ENCODE measurements at places on chromosomes 7 and 10.
A peak's percentile ranks its signal among the peaks of the same experiment; 100 is the strongest.

DNA sequence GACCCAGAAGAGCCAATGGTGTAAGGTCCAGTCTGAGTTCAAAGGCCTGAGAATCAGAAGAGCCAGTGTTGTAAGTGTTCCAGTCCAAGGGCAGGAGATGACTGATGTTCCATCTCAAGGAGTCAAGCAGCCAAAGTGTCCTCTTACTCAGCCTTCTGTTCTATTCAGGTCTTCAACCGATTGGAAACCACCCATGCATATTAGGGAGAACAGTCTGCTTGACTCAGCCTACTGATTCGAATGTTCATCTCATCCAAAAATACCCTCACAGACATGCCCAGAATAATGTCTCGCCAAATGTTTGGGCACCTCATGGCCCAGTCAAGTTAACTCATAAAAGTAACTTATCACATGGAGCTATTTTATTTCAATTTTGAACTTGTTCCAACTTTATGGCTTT, 2.9 kb upstream of the WDFY4 start:
- DNase-seq, result no peak

- DNase-seq, result no peak
Observed at GRCh38 chr7:134084488-134085144, 42.5 kb upstream of the LRGUK start.

DNA sequence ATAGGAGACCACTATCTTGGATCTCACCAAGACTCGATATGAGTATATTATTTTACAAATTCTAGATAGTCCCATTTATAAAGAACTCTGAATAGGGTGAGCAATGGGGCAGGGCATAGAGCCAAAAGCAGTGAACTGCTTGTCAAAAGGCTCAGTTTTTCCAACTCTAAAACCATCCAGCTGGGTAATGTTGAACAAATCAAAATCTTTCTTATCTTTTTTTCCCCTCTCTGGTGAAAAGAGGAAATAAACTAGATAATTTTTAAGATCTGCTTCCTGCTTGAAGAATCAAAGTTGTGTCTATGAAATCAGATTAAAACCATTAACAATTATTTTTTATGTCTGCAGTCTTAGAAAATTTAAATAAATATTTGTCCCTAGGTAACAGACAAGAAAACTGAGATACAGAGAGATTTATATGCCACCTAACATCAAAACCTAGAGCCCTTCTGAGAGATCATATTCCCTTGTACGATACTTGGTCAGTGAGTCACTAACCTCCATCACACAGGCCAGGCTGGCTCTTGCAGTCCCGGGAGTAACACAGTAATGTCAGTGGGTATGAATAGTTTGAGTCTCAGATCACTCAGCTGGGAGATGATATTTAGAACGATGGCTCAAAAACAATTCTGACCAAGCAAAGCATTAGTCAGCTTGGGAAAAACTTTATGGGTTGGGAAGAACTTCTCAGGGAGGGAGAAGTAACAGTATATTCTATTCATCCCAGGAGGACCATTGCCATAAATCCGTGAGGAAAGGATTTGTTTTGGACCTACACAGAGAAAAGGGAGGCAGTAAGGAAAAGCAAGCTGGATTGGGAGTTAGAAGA, 178.8 kb downstream of the REEP3 start:
- DNase-seq, result peak; percentile 96

DNA sequence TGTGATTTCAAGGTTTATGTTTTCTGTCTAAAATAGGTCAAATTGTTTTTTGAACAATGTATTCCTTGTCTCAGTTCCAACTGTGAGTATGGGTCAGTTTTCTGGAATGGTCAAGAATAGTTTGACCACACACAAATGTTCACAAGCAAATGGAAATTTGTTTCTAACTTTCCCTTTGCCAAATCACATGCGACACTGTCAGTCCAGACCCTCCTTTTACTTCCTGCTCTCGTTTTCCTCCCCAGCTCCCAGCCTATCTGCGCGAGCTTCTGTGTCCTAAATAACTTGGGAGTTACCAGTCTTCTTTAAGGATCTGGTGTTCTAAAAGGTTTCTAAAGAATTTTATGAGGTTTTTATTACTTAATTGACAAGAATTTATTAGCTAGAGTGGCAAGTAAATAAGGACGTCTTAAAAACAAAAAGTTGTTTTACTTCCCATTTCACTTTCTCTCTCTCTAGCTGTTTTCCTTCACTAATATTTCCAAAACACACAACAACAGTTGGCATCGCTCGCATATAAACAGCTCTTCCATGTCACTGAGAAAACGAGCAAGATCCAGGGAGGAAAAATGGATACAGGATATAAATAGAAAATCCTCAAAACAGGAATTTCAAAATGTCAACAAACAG, 266.1 kb upstream of the KLF6 start:
- DNase-seq, result peak; percentile 58

GRCh38 chr10:98664329-98665042, 217.8 kb upstream of the HPS1 start:
- no peak for DNase-seq

GRCh38 chr7:151657173-151657572, 137.5 kb upstream of the RHEB start:
- no peak for DNase-seq

DNA sequence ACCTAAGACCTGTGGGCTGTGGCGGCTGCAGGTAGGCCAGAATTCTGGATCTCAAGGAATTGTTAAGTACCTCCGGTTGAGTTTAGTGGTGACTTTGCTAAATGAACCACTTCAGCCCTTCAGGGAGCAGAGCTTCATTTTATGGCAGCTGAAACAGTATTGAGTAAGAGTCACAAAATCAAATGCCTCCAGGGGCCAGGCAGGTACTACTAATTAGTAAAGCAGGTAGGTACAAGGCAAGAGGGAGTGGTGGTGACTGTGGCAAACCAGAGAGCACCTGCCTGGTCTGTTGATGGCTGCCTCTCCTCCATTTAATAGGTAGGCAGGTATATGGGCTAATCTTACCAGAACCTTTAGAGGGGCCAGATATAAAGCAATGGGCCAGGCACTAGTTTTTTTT, 118.8 kb downstream of the EMX2 start:
- no peak for DNase-seq

- DNase-seq, result no peak
Observed at GRCh38 chr7:92709150-92709549, 119.0 kb upstream of the FAM133B start.

DNA sequence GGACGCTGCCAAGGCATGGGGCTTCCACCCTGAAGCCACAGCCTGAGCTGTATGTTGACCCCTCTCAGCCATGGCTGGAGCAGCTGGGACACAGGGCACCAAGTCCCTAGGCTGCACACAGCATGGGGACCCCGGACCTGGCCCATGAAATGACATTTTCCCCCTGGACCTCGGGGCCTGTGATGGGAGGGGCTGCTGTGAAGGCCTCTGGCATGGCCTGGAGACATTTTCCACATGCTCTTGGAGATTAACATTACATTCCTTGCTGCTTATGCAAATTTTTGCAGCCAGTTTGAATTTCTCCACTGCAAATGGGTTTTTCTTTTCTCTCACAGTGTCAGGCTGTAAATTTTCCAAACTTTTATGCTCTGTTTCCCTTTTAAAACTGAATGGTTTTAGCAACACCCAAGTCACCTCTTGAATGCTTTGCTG, 463.6 kb downstream of the ZWINT start:
- DNase-seq, result no peak

- DNase-seq, result no peak
Observed at GRCh38 chr10:11879387-11880094, 56.4 kb downstream of the PROSER2 start.

- DNase-seq, result no peak
Observed at GRCh38 chr7:20561908-20562307, 53.6 kb upstream of the ABCB5 start.

DNA sequence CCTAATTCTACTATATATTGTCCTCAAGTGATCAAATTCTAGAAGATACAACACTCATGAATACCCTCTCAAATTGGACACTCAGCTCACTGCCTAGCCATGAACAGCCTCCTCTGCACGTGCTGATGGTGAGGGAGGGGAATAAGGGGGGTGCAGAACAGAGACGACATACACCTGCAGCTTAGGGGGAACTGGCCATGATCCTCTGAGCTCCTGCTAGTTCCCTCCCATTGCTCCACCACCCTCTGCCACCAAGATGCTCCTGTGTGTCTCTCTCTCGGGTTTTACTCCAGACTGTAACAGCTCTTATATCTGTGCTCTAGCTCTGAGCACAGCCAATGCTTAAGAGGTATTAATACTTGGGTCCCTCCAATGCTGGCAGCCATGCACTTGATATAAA, 70.7 kb downstream of the VOPP1 start:
- no peak for DNase-seq

DNA sequence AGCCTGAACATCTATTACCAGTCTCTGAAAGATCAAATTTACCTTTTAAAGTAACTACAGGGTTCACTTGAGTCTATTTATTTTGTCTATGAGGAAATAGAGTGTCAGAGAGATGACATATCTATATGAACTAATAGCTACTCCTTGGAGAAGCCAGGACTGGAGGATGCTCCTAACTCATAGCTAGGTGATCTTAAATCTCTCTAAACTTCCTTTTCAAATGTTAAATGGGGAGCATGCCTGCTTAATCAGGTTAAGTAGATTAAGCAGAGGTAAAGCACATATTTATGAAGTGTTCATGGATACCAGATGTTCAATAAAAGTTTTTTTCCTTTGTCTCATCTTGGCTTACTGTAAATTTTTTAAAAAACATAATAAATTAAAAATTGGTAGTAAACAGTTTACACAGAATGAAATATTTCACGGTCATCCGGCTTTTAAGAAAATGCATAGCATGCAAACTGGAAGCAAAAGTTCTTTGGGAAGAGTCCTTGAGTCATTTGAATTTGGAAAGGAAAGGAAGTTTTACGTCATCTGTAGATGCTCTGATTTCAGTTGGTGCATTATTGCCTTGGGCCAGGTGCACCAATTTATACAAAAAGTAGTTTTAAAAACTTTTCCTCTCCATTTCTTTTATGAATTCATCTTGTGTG, 155.1 kb downstream of the BICC1 start:
- DNase-seq, result no peak
